Right hindlimb (tissue), 1 donor: ENCODE measurements at places on chromosomes 1 and 21.
A peak's percentile ranks its signal among the peaks of the same experiment; 100 is the strongest.

- no peak for DNase-seq
Measured at GRCh38 chr1:226135059-226135651, 51.4 kb downstream of the ACBD3 start.

DNA sequence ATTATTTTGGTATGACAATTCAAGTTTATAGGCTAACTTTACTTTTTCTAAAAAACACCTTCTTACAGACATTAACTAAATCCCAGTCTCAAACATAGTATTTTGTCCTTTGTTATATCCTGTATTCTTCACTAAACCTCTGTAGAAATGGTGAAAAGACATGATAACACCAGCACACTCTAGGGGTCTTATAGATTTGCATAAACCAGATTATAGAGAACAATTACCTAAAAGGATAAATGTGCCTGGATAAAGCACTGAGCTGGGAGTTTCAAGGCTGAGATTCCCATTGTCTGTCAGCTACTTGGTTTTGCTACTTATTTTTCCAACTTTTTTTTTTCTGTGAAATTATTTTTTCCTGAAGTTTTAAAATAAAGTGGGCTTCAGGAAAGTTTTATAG is 1288.6 kb upstream of the TMPRSS15 start:
- DNase-seq: no peak

GRCh38 chr1:26404641-26405040 is 6.0 kb upstream of the LIN28A start:
- DNase-seq: no peak

GRCh38 chr1:86692641-86693040 is 11.7 kb upstream of the SH3GLB1 start:
- DNase-seq: no peak

DNA sequence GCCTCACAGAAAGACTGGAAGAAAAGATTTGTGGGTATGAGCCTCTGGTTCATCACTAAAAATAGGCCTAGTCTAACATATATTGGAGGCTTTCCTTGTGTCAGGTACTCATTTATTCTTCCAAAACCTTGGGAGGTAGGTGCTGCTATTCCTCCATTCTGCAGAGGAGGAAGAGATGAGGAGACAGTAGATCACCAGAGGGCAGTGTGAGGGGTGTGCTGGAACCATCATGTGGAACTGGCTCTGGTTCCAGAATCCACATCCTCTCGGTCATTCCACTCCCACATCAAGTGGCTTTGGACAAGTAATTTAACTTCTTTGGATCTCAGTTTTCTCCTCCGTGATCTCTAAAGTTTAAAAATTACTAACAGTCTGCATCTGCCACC is 7.4 kb upstream of the INKA2 start:
- no peak for DNase-seq

GRCh38 chr1:229452956-229453801 is 19.3 kb upstream of the ACTA1 start:
- DNase-seq: no peak

DNA sequence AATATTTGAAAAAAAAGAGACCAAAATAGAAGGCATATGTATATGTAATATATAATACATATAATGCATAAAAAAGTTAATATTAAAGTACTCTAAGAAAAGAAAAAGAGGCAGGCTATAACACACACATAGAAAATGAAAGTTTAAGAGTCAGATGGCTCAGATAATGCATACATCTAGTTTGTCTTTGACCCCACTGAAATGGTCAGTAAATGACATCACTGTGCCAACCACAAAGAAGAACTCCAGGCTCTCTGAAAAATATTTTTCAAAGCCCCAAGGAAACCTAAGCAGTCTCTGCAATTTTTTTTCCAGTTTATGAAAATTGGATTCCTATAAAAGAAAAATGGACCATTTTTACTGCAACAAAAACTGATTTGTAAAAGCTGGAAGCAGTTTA is 55.4 kb upstream of the SCYL3 start:
- no peak for DNase-seq

- DNase-seq: peak; percentile 40
Measured at GRCh38 chr1:227192163-227192562, 126.1 kb downstream of the CDC42BPA start.

DNA sequence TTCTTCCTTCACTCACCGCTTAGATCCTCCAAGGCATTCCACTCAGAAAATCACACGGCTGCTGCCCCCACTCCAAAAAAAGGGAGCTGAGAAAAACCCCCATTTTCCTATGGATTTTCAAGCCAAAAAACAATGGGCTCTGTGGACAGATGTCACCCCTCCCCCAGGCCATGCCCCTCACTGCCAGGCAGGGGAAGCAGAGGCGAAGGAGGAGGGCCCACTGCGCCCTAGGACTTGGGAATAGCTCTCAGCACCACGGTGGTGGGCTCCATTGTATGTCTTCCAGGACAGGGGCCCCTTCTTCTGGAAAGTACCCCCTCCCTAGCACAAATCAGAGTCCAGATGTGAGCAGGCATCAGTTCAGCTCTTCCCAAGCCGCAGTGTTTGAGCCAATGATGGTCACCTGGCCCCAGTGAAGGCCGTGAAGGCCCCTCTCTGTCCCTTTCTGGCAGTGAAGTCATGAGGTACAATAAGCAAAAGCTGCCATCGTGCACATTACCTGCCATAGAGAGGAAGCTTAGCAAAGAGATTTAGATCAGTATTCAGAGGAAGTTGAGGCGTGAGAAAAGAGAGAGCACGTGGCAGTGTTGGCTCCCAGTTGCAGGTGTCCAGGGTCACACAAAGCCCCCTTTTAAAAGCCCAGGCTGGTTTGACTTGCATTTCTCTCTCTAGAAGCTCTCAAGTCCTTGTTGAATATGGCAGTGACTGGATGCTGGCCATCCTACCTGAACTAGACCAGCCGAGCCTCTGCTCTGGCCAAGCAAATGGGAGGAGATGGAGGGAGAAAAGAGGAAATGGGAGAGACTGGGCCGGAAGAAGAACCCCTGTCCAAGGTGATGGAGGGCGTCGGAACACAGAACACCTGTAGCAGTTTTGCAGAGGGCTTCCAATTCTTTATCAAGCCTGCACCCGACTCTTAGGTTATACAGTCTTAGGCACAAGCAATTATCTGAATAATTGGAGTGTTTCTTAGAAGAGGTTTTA is 149.0 kb downstream of the TOMM20 start:
- peak; percentile 20 for DNase-seq

- no peak for DNase-seq
Measured at GRCh38 chr1:236471653-236472052, 52.1 kb upstream of the LGALS8 start.

- DNase-seq: no peak
Measured at GRCh38 chr1:56045477-56045876, 533.9 kb downstream of the PLPP3 start.

DNA sequence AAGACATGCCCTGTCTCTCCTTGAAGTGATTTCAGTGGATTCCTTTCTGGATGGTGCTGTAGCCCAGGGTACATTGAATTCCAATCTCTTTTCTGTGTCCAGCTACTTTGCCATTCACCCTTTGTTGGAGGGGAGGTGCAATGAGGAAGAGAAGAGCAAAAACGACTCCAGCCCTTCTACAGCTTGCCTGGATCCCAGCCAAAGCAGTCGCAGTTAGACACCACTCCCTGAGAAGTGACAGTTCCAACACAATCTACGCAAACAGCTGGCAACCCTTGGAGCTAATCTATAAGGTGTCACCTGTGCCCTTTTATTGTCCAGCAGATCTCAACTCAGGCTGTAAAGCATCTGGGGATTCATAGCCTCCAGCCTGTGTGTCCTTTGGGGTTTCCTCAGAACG is 4.6 kb downstream of the CD244 start:
- DNase-seq: no peak

DNA sequence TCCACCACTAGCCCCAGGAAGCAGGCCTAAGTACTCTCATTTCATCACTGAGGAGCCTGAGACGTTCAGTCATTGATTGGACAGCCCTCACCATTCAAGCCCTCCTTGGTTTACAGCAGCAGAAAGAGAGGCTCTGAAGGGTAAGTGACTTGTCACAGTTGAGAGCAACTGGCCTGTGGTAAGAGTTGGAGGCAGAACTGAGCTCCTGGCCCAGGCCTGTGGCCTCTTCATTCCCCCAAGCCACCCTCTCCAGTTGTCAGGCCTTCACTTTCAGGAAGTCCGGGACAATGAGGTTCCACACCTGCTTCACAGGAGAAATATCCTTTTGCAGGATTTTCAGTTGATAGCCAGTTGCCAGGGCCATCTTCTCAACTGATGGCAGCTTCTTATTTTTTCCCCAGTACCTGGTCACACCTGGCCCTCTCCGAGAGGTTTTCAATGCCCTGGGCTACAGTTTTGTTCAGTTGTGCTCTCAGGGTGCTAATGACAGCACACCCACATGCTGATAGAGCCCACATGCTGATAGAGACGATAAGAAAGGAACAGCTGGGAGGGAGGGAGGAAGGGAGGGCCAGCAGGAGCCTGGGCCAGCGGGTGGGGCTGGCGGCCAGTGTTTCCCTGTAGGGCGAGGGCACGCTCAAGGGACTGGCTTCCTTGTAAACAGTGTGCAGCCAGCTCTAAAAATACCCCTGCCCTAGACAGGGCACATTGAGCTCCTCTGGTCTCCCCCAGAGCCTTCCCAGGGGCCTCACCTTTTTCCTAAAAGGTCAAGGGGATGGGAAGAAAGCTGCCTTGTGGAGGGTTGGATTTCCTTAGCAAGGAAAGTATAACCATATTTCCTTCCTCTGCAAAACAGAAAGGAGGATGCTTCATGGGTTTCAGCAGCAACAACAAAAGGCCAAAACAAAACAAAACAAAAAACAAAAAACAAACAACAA is 112.7 kb upstream of the JUN start:
- peak; percentile 62 for DNase-seq
